ENCODE measurements at places on chromosomes 12 and 14. TPM values are rescaled to one million over a fixed set of nuclear protein-coding genes. Genes with fewer than 3 reads are reported as not detected.

RFX4 gene
- not detected for total RNA-seq

TPPP2 gene
- total RNA-seq = not detected

PLEKHA5 gene
- 12.2 TPM for total RNA-seq

CCNT1 gene
- 40.6 TPM for total RNA-seq

GLI1 gene
- 0.46 TPM for total RNA-seq

STON2 gene
- 208 TPM for total RNA-seq

ABCD2 gene
- total RNA-seq = 2.1 TPM

DENND5B gene
- total RNA-seq = 30.5 TPM

LRRIQ1 gene
- total RNA-seq = 0.14 TPM

TIGAR gene
- total RNA-seq = 12.5 TPM

TSPAN11 gene
- 1.6 TPM for total RNA-seq

HOXC5 gene
- total RNA-seq = not detected

- no peak for DNase-seq
- no peak overlapping the region for H3K27ac ChIP-seq
- H3K4me1 ChIP-seq = no peaks in the 10 kb centered on the region
- no peaks in the 10 kb centered on the region for H3K27me3 ChIP-seq
- no peak overlapping the region for H3K4me3 ChIP-seq
Observed at GRCh38 chr12:52414936-52415335, 8.8 kb upstream of the KRT82 start.

DNA sequence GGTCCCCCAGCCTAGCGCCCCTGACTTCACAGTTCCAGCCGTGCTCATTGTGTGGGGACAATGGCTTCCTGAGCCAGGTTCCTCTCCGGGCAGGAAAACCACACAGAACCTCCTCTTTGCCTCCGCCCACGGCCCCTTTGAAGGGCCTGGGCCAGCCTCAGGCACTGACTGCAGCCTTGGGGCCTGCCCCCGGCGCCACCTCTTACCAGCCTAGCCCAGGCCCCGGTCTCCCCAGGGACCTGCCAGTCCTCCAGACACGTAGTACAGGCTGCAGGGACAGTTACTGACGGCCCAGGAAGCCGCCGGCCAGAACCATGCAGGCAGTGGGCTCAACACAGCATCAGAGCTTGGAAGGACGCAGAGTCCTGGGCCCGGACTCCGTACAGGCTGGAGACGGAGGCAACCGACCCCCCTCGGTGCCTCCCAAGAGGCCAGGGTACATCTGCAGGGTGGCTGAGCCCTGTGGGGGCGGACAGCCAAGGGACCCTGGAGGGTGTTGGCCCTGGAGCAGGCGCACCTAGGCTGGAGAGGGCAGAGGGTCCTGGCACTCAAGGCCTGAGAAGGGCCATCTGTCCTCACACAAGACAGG is 20.9 kb upstream of the NUDT14 start:
- DNase-seq = no peak
- H3K4me1 ChIP-seq = peaks cover 27% of the 10 kb centered on the region
- no peak overlapping the region for H3K4me3 ChIP-seq
- no peak overlapping the region for H3K27ac ChIP-seq
- no peaks in the 10 kb centered on the region for H3K36me3 ChIP-seq

- H3K27me3 ChIP-seq = no peaks in the 10 kb centered on the region
- no peak overlapping the region for H3K4me3 ChIP-seq
- H3K4me1 ChIP-seq = no peaks in the 10 kb centered on the region
- no peaks in the 10 kb centered on the region for H3K36me3 ChIP-seq
- DNase-seq = no peak
Observed at GRCh38 chr14:54207075-54207474, 189.7 kb upstream of the CDKN3 start.

- H3K4me3 ChIP-seq = no peak overlapping the region
- H3K27ac ChIP-seq = no peak overlapping the region
- DNase-seq = no peak
Observed at GRCh38 chr12:42162193-42162592, 17.5 kb upstream of the GXYLT1 start.

GRCh38 chr12:50331745-50332144 is 48.4 kb upstream of the LIMA1 start:
- H3K36me3 ChIP-seq = no peaks in the 10 kb centered on the region
- H3K27me3 ChIP-seq = no peaks in the 10 kb centered on the region

- peaks cover 11% of the 10 kb centered on the region for H3K4me1 ChIP-seq
- H3K27me3 ChIP-seq = no peaks in the 10 kb centered on the region
- H3K36me3 ChIP-seq = peaks cover 4% of the 10 kb centered on the region
Observed at GRCh38 chr14:52748647-52749292, 18.8 kb downstream of the STYX start.

GRCh38 chr14:104563191-104563741 is 16.3 kb upstream of the C14orf180 start:
- DNase-seq = no peak
- no peaks in the 10 kb centered on the region for H3K27me3 ChIP-seq
- no peak overlapping the region for H3K4me3 ChIP-seq
- H3K36me3 ChIP-seq = no peaks in the 10 kb centered on the region
- peaks cover 10% of the 10 kb centered on the region for H3K4me1 ChIP-seq

DNA sequence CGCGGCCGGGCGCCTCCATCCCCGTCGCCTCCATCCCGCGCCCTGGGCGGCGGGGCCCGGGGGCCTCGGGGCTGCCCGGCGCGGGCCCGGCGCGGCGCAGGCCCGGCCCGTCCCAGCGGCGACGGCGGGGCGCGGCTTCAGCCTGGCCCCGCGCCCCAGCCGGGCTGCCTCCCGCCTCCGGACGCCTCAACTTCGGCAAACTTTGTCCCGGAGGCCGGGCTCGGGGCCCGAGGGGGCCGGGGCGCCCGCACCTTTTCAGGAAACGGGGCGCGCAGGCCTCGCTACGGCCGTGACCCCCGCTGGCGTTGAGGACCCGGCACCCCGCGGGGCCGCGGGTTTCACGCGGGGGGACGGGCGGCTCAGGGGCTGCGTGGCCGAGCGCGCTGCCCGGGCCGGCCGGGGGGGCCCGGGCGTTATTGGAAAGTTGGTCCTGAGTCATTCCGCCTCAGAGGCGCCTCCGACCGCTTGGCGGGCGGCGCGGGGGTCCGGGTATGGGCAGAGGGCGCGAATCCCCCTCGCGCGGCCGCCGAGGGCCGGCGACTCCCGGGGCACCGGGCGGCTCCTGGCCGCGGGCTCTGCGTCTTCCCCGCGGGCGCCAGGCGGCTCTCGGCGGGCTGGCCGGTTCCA is 575 bp downstream of the TRAF3 start:
- H3K4me1 ChIP-seq = peaks cover 45% of the 10 kb centered on the region
- H3K4me3 ChIP-seq = peak overlapping the region; percentile 87
- H3K36me3 ChIP-seq = no peaks in the 10 kb centered on the region
- peak overlapping the region; percentile 95 for H3K27ac ChIP-seq
- DNase-seq = peak; percentile 88

GRCh38 chr14:95183532-95184412 is 26.4 kb upstream of the DICER1 start:
- H3K27me3 ChIP-seq = no peaks in the 10 kb centered on the region
- H3K4me1 ChIP-seq = peaks cover 8% of the 10 kb centered on the region
- no peaks in the 10 kb centered on the region for H3K36me3 ChIP-seq
- no peak overlapping the region for H3K4me3 ChIP-seq
- DNase-seq = no peak

- H3K36me3 ChIP-seq = no peaks in the 10 kb centered on the region
- peaks cover 7% of the 10 kb centered on the region for H3K4me1 ChIP-seq
- no peak for DNase-seq
- no peaks in the 10 kb centered on the region for H3K27me3 ChIP-seq
- H3K27ac ChIP-seq = no peak overlapping the region
Observed at GRCh38 chr12:16350682-16351081, 3.2 kb downstream of the MGST1 start.

- H3K27me3 ChIP-seq = peaks cover 47% of the 10 kb centered on the region
- peaks cover 10% of the 10 kb centered on the region for H3K4me1 ChIP-seq
- H3K36me3 ChIP-seq = no peaks in the 10 kb centered on the region
- peak; percentile 71 for DNase-seq
- H3K27ac ChIP-seq = no peak within 1 kb of the TSS
- peak within 1 kb of the TSS; percentile 53 for H3K4me3 ChIP-seq
Observed at GRCh38 chr14:41606532-41607303, at the start of gene LRFN5. LRFN5 (plus strand) TSS chr14:41606876.

DNA sequence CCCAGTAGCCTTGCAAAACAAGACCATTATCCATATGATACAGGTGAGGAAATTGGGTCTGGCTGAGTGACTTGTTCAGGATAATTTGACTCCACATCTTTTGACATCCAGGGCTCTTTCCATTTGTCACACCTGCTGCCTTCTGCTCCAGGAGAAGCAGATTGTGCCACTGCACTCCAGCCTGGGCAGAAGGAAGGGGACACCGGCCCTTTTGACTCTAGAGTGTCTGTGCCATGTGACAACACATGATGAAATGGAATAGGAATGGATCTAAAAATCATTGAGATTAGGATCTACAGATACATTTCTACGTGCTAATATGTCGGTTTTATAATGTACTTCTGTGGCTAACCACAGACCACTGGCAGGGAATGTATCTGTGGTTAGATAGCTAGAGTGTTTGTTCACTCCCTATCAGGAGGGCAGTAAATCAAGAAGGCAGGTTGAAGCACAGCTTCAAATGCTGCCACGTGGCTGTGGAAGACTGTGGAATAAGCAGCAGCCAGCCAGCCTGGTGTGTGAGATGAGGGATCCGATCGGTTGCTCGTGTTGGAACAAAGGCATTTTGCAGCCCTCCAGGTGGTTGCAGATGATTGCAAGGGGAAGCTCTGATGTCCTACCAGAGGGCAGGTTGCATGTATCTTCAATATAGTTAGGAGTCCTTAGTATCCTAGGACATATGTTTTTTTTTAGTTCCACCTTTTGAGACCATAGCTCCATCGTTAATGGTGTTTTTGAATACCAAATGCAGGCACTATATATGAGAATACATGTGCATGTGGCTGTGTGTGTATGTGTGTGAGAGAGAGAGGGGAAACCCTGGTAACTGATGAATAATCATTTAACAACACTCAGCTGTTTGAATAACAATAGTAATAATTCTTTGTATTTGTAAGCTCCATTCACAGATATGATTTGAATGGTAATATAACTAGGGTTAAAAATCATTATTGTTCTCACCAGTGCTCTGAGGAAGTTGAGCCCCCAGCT is 28.6 kb downstream of the EML1 start:
- no peaks in the 10 kb centered on the region for H3K36me3 ChIP-seq
- H3K4me1 ChIP-seq = no peaks in the 10 kb centered on the region
- H3K4me3 ChIP-seq = no peak overlapping the region

- no peak overlapping the region for H3K27ac ChIP-seq
- DNase-seq = no peak
- no peaks in the 10 kb centered on the region for H3K36me3 ChIP-seq
- no peak overlapping the region for H3K4me3 ChIP-seq
- no peaks in the 10 kb centered on the region for H3K27me3 ChIP-seq
Observed at GRCh38 chr12:15842108-15842507, 40.1 kb upstream of the STRAP start.

GRCh38 chr14:85531587-85532373 is 1.8 kb downstream of the FLRT2 start:
- DNase-seq = peak; percentile 79
- peaks cover 42% of the 10 kb centered on the region for H3K27me3 ChIP-seq
- H3K27ac ChIP-seq = peak overlapping the region; percentile 64
- peak overlapping the region; percentile 52 for H3K4me3 ChIP-seq

GRCh38 chr12:125304029-125304428 is 238.8 kb downstream of the AACS start:
- H3K27ac ChIP-seq = no peak overlapping the region
- no peaks in the 10 kb centered on the region for H3K36me3 ChIP-seq
- no peaks in the 10 kb centered on the region for H3K4me1 ChIP-seq
- DNase-seq = no peak
- H3K4me3 ChIP-seq = no peak overlapping the region

DNA sequence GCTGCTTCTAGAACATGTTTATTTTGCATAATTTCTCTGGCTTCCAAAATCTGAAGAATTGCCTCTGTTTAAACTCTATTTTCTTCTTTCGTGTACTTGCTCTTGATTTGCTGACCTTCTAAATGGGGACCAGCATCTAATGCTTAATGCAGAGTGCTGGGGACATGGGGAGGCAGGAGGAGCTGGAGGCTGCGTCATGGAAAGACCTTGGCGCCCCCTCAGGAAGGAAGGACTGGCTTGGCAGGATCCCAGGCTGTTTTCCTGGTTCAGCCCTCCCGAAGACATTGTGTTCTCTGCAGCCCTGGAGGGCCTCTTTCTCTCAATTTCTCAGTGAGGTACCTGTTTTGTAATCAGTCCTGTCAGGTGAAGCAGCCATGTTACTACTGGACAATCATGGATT is 5.5 kb downstream of the PRKCH start:
- no peaks in the 10 kb centered on the region for H3K27me3 ChIP-seq
- peak overlapping the region; percentile 87 for H3K27ac ChIP-seq
- peak overlapping the region; percentile 5 for H3K4me3 ChIP-seq
- DNase-seq = peak; percentile 82
- H3K4me1 ChIP-seq = peaks cover 88% of the 10 kb centered on the region
- no peaks in the 10 kb centered on the region for H3K36me3 ChIP-seq

DNA sequence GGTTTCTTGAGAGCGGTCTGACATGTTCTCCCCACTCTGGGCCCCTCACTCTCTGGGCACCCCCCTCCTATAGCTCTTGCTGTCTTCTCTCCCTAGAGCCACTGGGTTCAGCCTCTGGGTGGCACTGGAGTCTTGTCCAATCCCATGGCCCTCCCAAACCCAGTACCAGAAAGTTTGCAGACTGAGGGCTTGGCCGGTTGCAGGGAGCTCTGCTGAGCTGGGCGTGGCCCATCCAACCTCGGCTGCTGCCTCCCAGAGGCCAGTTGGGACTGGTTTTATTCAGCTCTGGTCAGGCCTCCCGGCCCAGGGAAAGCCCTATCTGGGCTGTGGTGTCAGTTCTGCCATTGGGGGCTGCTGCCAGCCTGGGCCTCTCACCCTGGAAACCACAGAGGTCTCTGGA is 37.9 kb downstream of the ISCA2 start:
- no peak overlapping the region for H3K27ac ChIP-seq
- H3K4me3 ChIP-seq = no peak overlapping the region
- no peaks in the 10 kb centered on the region for H3K27me3 ChIP-seq
- H3K36me3 ChIP-seq = no peaks in the 10 kb centered on the region
- no peak for DNase-seq
- H3K4me1 ChIP-seq = no peaks in the 10 kb centered on the region

Data from spleen (tissue), 13 donors.